ENCODE measurements at places on chromosomes 4 and X. TPM values are rescaled to one million over a fixed set of nuclear protein-coding genes. Genes with fewer than 3 reads are reported as not detected.

The C4orf50 gene
- total RNA-seq, result not detected

The MAGEE2 gene
- not detected for total RNA-seq

DNA sequence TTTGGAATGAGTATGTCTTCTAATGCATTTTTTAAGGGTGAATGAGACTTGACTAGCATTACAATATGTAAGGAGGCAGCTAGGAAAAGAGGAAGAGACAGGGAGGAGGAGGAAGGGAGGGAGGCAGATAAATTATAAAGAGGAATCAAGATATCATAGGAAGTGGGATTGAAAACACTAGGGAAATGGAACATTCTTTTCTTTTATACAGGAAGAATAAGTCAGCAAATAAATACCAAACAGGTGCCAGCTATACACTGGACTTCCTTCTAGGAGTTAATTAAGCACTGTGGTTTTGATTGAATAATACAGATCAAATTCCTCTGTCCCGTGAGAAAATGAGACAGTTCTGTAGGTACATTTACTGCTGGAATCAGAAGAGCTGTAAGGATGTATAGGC is 78.6 kb downstream of the PACRGL start:
- peak; percentile 2 for DNase-seq

DNA sequence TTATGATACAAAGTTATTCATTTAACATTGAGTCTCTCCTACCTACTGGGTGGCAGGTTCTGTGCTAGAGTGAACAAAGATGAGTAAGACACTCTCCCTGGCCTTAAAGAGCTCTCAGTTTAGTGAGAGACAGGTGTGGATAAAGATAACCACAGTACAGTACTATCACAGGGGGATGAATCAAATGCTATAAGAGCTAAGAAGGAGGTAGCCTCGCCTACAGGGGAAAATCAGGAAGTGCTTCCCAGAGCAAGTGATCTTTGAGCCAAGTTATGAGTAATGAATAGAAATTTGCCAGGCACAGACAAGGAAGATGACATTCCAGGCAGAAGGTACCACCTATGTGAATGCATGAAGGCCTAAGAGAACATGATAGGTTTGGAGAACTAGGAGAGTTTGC is 3.4 kb upstream of the IGBP1 start:
- peak; percentile 69 for DNase-seq

Measured in HT1080 (cell line).